Osteoblast (primary cell): ENCODE measurements at places on chromosomes 2 and 18. TPM values are rescaled to one million over a fixed set of nuclear protein-coding genes. Genes with fewer than 3 reads are reported as not detected.

DNA sequence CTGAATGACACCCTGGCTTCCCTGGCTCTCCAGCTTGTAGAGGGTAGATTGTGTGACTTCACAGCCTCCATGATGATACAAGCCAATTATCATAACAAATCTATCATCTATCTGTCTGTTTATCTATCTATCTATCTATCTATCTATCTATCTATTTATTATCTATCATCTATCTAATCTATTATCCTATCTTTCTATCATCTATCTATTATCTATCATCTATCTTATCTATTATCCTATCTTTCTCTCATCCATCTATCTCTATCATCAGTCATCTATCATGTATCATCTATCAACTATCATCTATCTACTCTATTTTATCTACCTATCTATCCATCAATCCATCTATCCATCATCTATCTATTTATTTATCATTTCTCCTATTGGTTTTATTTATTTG, 361.8 kb downstream of the RNF144A start:
- no peak for DNase-seq

ASTL gene
- not detected in 2 replicates for total RNA-seq

- DNase-seq, result no peak
These were observed 80.9 kb upstream of the IGFBP5 start for GRCh38 chr2:216776066-216776850.

- DNase-seq, result no peak
These were observed 9.1 kb downstream of the DNAH7 start for GRCh38 chr2:196059491-196059960.

DNA sequence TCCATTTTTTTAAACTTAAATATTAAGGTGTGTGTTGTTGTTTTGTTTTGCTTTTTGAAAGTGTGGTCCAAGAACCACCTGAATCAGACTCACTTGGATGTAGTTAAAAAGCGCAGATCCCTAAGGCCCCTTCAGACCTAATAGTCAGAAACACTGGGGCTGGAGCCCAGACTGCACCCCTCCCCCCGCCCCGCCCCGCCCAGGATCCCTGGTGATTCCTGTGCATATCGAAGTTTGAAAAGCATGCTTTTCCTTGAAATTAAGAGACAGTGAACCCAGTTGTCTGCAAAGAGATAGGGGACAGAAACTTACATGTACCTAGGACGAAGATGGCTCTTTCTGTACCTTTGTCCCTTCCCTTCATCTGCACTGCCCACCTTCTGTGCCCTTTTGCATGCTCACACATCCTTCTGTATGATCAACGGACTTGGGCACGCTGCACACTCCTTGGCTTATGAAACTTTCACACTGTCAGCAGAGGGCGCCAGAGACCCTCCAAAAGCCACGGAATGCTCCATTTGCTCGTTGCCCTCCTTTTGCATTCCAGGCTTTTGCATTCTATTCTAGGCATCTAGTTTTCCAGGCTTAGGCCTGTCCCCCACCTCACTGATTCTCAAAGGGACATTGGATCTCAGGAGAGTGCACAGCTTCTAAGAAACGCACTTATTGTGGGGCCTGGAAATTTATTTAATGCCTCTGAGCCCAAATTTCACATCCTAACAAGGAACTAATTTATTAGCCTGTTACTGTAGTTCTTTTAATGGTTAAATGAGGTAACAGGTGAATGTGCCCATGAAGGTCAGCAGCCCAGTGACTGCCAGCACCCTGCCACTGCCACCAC, 32.8 kb upstream of the SLC14A1 start:
- peak; percentile 82 for DNase-seq

AMER3 gene
- total RNA-seq, result not detected in 2 replicates

CD207 gene
- not detected in 2 replicates for total RNA-seq
